ENCODE measurements at places on chromosomes 6 and 20.

GRCh38 chr20:43530321-43531090, 23.0 kb downstream of the L3MBTL1 start:
- DNase-seq = no peak

- no peak for DNase-seq
Observed at GRCh38 chr6:157143890-157144798, 179.2 kb downstream of the TMEM242 start.

- DNase-seq = no peak
Observed at GRCh38 chr20:54774426-54774825, 299.0 kb downstream of the DOK5 start.

DNA sequence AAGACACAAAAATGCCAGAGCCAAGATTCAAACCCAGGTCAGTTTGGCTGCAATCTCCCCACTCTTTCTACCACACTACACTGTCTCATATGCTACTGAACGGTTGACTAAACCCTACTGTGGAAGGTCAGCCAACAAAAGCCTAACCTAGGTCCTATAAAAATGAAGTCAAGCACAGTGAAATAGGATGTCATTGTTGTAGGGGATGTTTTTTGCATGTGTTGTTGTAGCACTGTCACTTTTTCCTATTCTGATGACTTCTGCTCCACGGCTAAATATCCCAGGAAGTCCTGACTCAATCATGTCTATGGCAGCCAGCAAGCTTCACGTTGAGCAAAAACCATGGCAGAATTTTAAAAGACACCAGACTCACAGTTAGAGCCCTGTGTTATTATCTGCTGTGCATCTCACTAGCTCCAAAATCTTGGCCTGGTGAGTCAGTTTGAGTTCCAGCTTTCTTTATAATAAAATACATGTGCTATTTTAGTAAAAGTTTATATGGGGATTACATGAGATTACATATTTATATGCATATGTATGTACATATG, 322.1 kb upstream of the NT5E start:
- no peak for DNase-seq

- DNase-seq = no peak
Observed at GRCh38 chr20:16821211-16822089, 73.3 kb downstream of the OTOR start.

DNA sequence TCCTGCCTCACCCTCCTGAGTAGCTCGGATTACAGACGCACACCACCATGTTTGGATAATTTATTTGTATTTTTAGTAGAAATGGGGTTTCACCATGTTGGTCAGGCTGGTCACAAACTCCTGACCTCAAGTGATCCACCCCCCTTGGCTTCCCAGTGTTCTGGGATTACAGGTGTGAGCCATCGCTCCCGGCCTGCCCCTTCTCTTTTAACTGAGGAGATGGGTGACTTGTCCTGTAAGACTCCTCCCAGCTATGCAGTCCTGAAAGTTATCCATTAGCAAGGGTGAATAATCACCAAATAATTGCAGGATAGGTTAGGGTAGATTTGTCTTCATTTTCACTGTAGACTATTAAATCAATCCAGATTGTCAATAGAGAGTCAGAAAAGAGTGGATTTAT, 40.5 kb upstream of the JARID2 start:
- no peak for DNase-seq

- no peak for DNase-seq
Observed at GRCh38 chr6:161261325-161261724, 12.5 kb downstream of the AGPAT4 start.
